ENCODE measurements at places on chromosomes 7 and 10.

DNA sequence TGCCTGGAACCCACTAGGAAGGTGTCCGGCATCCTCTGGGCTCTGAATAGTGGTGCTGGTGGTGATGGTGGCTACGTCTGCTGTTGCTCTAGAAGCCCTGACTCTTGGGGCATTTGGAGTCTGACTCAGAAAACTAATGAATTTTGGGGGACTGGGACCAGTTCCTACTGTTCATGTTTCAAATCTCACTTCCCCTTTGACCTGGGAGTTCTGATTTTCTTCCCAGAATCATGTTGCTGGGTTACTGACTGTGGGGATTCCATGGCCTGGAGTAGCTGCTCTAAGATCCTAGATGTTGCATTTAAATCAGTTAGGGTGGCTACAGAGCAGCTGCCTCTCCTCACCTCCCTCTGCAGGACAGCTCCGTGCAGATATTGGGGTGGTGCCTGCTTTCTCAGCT is 3.2 kb downstream of the TSPAN33 start:
- DNase-seq, result no peak
- peaks cover 11% of the 10 kb centered on the region for H3K4me1 ChIP-seq
- peaks cover 7% of the 10 kb centered on the region for H3K36me3 ChIP-seq

- no peaks in the 10 kb centered on the region for H3K27me3 ChIP-seq
- H3K36me3 ChIP-seq, result no peaks in the 10 kb centered on the region
- no peak for DNase-seq
- H3K27ac ChIP-seq, result no peak overlapping the region
- no peak overlapping the region for H3K4me3 ChIP-seq
Observed at GRCh38 chr7:113202284-113202683, 83.9 kb upstream of the SMIM30 start.

DNA sequence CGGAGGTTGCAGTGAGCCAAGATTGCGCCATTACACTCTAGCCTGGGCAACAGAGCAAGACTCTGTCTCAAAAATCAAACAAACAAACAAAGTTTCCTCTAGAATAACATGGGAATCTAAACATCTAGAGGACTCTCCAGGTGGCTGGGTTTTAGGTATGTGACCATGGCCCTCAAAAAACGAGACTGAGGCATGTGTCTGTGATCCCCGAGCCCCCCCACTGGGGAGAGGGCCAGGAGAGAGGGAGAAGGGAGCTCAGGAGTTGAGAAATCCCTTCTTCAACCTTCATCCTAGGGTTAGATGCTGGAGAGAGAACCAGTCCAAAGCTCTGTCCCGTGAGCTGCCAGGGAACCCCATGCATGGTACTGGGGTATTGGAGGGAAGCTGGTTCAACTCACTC is 188.0 kb upstream of the LYZL2 start:
- H3K36me3 ChIP-seq, result no peaks in the 10 kb centered on the region
- H3K27ac ChIP-seq, result no peak overlapping the region
- no peak for DNase-seq
- no peak overlapping the region for H3K4me3 ChIP-seq
- H3K27me3 ChIP-seq, result no peaks in the 10 kb centered on the region

DNA sequence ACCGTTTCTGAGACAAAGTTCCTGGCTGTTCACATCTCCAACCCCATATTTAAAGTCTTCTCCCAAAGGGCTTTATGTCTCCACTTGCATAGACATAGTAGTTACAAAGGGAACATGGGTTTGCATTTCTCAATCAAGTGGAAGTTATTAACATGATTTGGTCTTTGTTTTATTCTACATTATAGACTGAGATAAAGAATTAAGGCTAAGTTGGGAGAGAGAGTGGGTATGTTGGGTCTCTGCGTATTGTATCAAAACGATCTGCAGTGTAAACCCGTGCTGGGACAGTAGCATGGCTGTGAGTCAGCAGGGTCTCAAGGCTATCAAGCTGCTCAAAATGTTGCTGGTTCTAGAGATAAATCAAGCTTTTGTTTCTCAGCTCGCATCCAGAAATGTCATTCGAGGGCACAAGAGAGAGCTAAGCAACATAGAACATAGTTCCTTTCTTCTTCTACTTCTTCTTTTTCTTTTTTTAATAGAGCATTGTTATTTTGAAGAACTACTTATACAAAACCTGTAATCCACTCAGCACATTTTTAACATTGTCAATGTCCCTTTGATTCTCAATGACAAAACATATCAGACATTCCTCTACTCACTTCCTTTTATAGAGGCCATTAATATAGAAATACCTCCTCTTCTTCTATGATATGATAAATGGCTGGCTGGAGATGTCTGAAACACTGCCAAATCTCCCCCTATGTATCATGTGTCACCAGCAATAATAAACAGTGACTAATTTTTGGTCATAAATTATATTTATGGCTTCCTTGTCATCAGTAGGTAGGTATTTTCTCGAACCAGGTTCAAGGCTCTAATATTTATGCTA is 34.5 kb upstream of the RHOBTB1 start:
- H3K27me3 ChIP-seq, result peaks cover 7% of the 10 kb centered on the region
- H3K4me3 ChIP-seq, result no peak overlapping the region
- H3K4me1 ChIP-seq, result no peaks in the 10 kb centered on the region
- no peak overlapping the region for H3K27ac ChIP-seq
- H3K36me3 ChIP-seq, result no peaks in the 10 kb centered on the region
- DNase-seq, result no peak

GRCh38 chr10:74743401-74743800 is 83.0 kb upstream of the KAT6B start:
- H3K36me3 ChIP-seq, result no peaks in the 10 kb centered on the region
- no peak overlapping the region for H3K27ac ChIP-seq
- H3K27me3 ChIP-seq, result no peaks in the 10 kb centered on the region

DNA sequence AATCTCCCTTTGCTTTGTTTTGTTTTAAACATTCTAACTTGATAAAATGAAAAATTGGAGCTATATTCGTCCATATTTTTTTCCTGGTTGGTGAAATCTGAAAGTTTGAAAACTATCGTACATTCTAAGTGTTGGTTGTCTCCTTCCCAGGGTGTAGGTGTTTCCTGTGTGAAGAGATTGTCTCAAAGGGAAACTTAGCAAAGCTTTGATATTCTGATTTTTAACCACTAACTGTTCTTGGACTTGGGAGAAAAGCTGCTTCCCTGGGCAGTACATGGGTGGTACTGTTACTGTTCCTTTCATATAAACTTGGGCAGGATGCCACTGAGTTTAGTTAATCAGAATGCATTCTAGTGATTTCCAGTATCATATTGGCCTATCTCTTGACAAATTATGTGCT is 253.5 kb upstream of the LRGUK start:
- peak overlapping the region; percentile 45 for H3K27ac ChIP-seq
- H3K4me3 ChIP-seq, result peak overlapping the region; percentile 2
- no peaks in the 10 kb centered on the region for H3K27me3 ChIP-seq
- H3K36me3 ChIP-seq, result peaks cover 4% of the 10 kb centered on the region
- DNase-seq, result no peak
- peaks cover 34% of the 10 kb centered on the region for H3K4me1 ChIP-seq

DNA sequence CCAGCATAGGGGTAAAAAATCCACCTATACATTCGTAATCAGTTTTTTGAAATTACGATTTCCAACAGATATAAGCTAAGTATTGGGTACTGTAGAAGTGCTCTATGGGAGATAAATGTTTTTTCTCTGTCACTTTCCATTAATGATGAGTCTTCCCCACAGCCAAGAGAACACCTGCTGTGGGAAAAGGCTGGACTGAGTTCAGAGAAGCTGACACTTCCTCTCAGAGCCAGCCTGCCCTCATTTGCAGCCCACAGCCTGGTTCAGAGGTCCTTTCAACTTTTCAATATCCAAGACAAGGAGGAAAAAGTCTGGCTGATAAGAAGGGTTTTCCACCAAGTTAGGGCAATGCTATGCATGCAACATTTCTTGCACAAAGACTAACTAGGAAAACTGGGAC is 64.5 kb upstream of the DNAJB12 start:
- no peak for DNase-seq
- H3K27ac ChIP-seq, result no peak overlapping the region
- H3K4me3 ChIP-seq, result no peak overlapping the region
- H3K27me3 ChIP-seq, result no peaks in the 10 kb centered on the region
- no peaks in the 10 kb centered on the region for H3K4me1 ChIP-seq

GRCh38 chr7:66583490-66584110 is 45.1 kb upstream of the KCTD7 start:
- DNase-seq, result no peak
- H3K4me1 ChIP-seq, result peaks cover 27% of the 10 kb centered on the region
- H3K27me3 ChIP-seq, result no peaks in the 10 kb centered on the region
